ENCODE measurements at places on chromosomes 12 and 14.

- DNase-seq, result no peak
Observed at GRCh38 chr12:131044760-131045381, 91.2 kb downstream of the ADGRD1 start.

DNA sequence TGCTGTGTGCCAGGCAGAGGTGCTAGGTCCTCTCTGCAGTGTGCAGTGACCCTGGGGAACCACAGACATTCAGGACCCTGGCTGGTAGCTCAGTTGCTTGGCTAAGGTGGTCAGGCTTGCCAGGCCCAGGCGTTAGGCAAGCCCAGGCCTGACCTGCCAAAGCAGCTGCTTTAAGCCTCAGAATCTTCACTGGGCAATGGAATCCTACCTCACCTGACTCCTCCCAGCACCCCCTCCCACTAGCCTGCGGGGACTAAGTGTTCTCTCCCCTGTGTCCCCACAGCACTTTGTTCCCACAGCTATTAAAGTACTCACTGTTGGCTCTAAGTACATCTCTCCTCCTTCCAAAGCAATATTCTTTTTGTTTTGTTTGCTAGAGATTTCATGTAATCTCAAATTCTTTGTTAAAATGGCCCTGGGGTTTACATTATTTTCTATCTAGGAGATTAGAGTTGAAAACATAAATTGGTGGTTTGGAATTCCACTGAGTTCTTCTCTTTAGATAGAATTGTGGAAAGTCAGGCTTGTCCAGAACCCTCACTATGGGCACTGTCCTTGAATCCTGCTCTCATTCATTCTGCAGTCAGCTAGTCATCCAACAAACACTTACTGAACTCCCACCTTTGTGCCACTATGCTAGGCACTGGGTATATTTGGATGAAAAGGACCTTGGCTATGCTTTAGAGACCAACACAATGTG is 44.4 kb downstream of the DGLUCY start:
- no peak for DNase-seq

DNA sequence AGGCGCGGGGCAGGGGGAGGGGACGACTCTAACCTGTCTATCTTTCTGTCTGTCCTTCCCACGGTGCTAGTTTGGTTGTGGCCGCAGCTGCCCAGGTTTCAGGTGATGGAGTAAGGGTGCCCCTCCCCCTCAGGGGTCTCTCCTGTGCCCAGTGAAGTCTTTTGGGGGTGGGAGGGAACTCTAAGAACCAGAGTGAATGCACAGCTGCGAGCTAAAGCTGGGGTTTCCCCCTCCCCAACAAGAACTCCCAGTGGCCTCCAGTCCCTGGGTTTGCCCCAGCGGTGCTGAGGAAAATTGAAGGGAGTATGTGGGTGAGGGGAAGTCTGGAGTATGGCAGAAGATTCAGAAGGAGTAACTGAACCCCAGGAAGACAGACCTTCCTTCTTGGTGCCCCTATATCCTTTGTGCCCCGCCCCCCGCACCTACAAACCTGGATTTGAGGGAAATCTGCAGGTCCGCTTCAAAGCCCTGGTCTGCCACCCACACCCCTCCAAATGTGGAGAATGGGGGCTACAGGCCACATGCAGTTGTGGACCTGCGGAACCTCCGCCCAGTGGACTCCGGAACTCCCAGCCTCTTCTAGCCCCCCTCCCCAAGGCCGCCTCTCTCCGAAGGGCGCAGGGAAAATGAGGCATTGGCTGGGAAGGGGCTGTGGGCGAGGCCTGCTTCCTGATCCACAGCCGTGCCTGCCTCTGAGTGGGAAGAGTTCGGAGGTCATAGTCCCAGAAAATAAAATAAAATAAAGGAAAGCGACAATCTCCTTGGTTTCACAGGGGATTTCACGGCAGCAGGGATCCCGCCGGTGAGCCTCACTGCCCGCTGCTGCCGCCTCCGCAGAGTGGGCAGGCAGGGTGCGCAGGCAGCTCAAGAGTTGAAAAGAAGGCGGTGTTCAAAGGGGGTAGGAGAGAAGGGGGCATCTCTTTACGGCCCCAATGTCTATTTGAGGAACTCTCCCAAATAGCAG is 3.4 kb upstream of the HOXC9 start:
- no peak for DNase-seq

DNA sequence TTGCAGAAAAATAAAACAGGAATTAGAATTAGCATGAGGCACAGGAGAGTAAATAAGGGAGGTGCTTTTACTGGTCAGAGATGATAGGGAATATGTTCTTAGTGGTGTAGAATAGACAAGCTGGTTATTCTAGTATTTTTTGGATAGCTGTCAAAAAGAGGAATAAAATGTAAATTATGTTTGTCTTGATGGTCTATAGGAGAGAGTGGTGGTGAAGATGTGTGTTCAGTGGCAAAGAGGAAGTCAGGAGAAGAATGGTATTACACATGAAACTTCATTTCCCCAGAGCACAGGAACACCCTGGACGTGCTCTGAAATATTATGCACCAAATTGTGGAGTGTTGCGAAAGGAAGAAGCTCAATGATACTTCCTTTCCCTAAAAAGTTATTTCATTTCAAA is 27.8 kb downstream of the MUCL1 start:
- no peak for DNase-seq

DNA sequence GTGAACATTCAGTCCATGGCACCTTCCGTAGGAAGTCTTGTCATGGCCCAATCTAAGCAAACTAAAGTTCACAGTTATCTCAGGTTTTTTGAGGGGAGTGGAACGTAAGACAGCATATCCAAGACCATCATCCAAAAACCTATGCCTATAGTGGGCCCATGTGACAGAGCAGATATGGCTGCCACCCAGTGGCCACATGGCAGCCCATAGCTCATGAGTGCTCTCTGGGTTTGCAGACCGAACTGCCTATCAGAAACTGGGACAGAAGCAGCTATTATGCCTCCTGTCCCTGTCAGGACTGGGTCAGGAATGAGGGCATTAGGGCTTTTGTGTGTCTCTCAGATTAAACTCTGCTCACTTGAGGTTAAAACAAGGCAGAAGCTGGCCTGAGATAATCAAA is 503.7 kb downstream of the NRXN3 start:
- DNase-seq, result no peak

DNA sequence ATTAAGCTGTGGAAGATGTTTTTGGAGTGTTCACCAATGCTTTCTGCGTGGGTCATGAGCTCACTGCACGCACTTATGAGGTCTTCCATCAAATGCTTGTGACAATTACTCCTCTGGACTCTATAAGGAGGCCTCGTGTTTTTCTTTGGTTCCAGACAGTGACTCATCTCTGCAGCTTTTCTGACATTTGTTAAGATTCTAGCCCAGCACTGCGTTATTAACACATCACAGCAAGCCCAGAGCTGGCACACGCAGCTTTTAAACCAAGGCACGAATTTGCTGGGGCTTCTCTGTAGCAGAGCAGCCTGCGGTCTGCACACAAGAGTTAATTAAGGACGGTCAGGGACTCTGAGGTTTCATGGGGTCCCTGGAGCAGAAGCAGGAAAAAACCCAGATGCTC is 16.9 kb downstream of the MEG3 start:
- peak; percentile 25 for DNase-seq

DNA sequence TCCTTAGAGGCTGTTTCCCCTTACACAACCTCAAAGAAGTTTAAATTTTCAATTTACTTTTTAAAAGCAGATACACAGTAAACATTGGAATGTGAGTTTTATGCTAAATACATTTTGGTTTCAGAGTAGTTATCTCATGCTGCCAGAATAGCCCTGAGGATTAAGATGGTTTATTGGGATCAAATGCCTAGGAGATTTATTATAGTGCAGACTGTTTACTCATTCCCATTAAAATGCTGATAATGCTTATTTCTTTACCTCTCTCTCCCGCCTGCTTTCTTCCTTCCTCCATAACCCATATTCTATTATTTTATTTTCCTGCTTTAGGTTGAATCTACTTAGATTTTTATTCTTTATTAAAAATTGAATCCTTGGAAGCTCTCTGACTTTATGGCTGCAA is 340.2 kb downstream of the DIO2 start:
- DNase-seq, result peak; percentile 12

DNA sequence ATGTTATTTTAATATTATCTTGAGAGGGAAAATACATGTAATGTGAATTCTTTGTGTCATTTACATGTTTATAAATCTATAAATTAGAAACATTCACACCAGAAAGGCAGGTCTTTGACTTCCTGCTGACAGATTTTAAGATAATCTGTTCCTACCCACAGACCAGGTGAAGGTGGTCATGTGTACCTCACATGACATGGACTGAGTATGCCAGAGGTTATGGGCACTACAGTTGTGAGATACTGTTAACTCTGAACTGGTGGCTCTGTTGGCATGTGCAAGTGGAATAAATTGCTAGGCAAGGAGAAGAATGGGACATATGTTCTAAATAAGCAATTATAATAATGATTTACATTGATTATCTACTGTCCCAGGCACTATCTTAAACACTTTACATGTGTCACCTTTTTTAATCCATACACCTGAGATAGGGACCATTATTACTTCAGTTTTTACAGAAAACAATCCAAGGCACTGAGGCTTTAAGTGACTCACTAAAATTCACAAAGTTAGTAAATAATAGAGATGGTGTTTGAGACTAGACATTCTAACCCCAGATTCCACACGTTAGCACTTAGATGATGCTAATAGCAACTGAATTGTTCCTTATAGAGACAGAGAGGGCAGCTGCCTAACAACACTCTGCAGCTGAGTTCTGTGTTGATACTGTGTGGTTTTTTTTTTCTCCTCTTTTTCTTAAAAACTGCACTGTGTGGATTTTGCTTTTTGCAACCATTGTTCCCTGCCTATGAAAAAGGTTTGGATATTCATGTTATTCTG is 23.8 kb downstream of the SLC16A7 start:
- DNase-seq, result no peak

Data from retinal pigment epithelial cell (primary cell).